Activated CD4-positive, alpha-beta T cell treated with anti-CD3 and anti-CD28 coated beads, Interleukin-2, amount 10 ng/mL, durations not matched to agents 7 days and 5 days (primary cell): ENCODE measurements at places on chromosomes 7 and 10. TPM values are rescaled to one million over a fixed set of nuclear protein-coding genes. Genes with fewer than 3 reads are reported as not detected.

- DNase-seq = no peak
Observed at GRCh38 chr10:9103301-9103700, 1048.8 kb downstream of the GATA3 start.

- peak; percentile 23 for DNase-seq
Observed at GRCh38 chr10:100828738-100829096, 83.3 kb downstream of the PAX2 start.

DNA sequence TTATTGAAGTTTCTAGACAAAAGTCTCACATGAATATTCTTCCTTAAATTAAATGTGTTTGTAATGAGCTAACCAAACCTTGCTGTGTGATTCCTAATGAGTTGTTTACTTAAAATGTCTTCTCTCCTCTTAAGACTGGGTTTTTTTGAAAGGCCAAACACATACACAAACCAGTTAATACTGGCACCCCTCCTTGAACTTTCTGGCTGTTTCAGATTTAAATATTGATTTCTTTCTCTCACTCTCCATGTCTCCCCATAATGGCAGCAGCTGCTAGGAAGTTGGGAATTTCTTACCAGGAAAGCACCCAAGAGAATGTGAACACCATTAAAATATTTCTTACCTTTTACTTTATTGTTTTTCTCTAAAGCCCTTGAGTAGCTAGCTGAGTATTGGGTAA is 11.4 kb upstream of the PTN start:
- no peak for DNase-seq

- no peak for DNase-seq
Observed at GRCh38 chr7:38223306-38223705, 45.3 kb downstream of the STARD3NL start.

C7orf57 gene
- 0.21 TPM for total RNA-seq

SYNPO2L gene
- total RNA-seq = not detected

DNA sequence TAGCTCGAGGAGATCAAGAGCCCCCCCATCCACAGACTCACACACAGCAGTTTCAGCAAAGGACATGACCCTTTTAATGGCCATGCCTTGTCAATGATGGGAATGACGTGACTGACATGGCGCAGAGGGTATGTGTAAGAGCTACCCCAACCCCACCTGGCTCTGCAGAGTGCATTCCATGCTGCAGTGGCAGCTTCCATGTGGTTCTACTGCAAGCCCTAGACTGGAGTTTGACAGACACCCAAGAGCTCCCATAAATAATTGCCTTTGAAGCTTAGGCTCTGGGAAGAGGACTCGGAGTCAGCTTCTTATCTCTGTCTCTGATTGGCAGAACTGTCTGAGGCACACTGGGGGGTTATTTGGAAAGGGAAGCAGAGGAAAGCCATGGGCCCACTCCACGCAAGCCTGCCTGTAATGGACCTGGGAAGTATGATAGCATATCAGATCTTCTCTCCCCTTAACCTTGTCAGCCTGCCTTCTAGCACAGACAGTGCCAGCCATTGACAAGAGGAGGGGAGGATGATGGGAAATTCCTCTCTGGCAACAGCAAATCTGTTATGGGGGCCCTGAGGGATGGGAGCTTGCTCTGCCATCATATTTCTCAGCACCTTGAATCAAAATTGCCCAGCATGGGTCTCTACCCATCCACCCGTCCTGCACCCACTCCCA is 478.5 kb upstream of the PODXL start:
- no peak for DNase-seq

GSTO2 gene
- total RNA-seq = 1.3 TPM

GRM3 gene
- total RNA-seq = not detected

DNA sequence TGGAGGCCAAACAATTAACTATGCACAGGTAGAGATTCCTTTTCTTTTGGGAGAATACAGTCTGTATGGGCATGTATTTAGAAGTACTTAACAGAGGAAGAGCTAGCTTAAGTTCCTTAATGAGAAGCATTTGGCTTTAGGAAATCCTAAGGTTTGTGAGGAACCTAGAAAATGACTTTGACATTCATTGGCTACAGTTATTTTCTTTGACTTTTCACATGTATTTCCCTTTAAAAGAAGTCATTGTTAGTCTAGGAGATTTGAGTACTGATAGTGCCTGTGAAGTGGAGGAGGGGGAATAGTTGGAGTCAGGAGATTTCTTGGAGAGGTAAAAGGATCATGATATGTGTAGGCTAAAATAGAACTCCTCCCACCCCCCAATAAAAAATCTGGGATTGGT is 3.6 kb downstream of the HELLS start:
- DNase-seq = no peak

TLX1 gene
- total RNA-seq = not detected

CACNB2 gene
- not detected for total RNA-seq

DNA sequence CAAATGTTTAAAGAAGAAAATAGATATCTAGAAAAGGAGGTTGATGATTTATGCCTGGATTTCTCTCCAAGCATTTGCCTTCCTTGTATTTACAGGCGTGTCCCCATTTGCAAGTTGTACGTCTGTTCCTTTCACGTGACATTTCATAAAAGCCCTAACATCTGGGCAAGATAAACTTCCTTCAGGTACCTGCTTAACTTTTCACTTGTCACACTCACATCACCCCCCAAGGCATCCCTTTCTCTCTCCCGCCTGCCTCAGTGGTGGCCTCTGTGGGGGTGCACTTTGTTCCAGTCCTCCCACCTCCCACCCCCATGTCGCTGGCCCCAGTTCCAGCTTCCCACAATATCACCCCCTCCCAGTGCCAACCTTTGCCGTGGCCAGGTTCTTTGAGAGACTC is 6.7 kb downstream of the TWIST1 start:
- no peak for DNase-seq

LRRC4 gene
- total RNA-seq = not detected

- DNase-seq = peak; percentile 40
Observed at GRCh38 chr10:11782793-11783557, 40.2 kb upstream of the PROSER2 start.

DNA sequence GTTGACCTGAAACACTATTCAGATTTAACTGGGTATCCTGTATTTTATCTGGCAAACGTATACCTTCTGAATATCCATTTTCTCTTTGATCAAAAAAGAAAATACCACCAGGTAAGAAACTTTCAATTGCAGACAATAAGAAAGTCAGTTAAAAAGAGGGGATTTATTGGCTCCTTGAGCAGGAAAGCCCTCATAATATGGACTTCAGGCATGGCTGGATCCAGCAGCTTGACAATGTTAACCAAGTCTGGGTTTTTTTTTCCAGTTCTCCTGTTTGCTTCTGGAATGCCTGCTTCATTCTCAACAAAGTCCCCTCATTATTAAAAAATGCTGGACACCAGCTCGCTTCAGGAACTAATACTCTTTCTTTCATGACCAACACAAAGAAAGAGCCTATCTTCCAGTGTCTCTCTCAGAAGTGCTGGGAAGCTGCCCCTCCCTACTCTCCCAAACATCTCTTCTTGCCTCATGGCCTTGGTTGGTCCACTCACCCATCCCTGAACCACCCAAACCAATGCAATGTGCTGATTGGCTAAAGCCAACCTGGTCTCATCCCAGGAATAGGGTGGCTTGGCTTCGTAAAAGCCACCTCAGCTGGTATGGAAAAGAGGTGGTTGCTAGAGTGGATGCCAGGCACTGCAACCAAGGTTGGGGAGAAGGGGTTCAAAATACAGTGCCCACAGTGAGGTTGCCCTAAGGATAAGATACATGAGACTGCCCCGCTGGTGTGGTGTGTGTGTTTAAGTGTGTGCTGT is 30.6 kb upstream of the WDFY4 start:
- DNase-seq = no peak

CD36 gene
- total RNA-seq = not detected

DNA sequence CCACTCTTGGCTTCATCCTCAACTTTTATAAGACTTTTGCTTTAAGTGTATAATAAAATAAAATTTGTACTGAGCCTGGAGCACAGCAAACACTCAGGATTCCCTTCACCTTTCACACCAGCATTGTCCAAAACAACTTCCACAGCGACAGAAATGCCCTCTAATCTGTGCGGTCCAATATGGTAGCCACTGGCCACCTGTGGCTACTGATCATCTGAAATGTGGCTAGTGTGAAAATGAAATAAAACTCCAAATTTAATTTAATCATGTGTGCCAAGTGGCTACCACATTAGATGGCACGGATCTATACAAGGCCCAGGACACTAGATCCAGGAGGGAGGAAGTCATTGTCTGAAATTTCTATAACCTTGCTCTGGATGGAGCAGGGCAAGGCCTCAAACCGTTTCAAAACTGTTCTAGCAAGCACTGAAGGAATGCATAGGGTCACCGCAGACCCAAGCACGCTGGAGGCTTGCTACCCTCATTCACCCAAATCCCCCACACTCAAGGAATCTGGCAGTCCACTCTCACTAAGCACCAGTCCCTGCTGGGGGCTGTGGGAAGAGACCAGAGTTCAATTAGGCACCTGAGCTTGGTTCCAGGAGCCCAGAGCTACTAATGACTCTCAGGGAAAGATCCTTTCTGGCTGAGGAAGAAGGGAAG is 6.3 kb upstream of the MYO1G start:
- DNase-seq = no peak

- DNase-seq = no peak
Observed at GRCh38 chr10:64636461-64636860, 1115.3 kb downstream of the REEP3 start.

DNA sequence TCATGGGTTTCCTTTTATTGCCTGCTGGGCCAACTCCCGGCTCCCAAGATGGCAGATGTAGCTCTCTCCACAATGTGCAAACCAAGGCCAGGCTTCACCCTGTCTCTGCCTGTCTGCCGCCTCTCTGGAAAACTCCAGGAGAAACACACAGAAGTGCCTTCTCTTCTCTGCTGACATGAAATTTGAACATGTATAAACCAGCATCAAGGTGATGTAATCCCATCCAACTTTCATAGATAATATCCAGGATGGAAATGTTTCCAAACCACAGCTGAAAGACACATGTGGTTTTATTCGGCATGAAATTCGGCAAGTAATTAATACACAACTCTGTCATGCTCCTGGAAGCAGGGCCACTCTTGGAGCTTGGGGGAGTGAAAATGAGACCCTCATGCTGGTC is 297.2 kb downstream of the C7orf25 start:
- no peak for DNase-seq

CAMK2B gene
- not detected for total RNA-seq

DNA sequence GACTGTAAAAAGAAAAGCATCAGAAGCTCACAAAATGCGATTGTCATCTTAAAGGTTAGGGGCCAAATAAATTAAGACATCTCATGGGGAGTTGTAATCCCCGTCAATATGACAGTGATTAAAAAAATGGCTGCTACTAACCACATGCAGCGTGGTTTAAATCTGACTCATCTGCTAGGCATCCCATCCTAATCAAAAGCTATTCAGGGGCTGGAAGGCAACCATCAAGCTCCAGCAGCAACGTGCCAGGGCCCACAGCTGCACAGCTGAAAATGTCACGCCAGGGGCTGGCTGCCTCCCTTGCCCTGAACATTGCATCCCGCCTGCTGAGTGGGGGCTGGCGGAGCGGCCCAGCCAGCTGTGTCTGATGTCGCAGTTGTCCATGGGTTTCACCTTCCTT is 66.3 kb upstream of the FRMD4A start:
- no peak for DNase-seq

PYROXD2 gene
- total RNA-seq = 6.2 TPM

GRCh38 chr7:114942446-114943175 is 20.7 kb downstream of the MDFIC start:
- DNase-seq = no peak

RP9 gene
- 13.2 TPM for total RNA-seq

DNA sequence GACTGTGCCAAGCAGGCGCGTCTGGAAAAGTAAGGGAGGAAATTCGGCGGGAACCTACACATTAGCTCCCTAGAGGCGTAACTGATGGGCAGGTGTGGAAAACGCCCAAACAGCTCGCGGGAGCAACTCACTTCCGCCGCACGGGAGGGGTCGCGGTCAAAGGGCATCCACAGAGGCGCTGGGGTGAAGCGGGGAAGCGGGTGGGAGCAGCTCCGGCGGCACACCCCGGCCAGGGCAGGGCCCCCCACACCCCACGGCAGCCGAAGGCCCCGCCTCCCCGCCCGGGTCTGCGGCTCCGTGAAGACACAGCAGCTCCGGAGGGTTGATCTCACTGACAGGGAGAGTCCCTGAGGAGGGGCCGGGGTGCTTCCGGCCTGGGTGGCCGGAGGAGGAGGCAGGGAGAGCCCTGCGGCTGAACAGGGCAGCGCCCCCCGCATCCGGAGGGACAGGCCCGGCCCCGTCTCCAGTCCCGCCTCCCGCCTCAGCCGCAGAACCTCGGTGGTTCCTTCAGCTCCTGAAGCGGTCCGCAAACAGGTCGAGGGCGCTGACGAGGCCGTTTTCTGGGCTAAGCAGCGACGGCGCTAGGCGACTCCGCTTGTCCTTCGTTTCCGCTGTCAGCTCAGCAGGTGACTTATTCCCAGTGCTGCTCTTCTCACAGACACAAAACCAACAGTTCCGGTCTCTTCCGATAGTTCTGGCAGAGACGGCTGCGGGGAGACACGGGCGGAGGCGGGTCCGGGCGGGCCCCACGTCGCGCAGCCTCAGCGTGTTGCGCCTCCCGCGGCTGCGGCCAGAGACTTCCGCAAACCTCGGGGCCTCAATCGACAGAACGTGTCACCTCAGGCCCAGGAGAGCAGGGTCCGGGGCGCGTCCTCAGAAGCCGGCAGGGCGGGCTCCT is 276.1 kb downstream of the DNAJB6 start:
- DNase-seq = peak; percentile 75

UBN2 gene
- 9.5 TPM for total RNA-seq

GRCh38 chr7:142228537-142229104 is 29.2 kb downstream of the PRSS58 start:
- DNase-seq = no peak

DNA sequence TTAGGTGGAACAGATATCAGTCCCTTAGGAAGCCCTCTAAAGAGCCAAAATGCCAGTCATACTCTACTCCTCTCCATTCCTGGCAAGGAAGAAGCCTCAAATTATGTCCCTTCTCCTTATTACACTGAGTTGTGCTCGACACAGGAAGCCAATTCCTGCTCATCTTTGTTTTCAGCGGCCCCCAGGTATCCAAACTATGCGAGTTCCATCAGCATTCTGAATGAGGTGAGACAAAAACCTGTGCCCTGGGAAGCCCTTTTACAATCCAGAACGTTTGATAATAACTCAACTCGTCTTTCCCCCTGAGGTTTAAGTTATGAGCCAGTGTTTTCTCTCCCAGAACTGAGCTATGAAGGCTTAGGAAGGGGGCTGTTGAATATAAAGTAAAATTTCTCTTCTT is 580.5 kb downstream of the NXPH1 start:
- DNase-seq = no peak

GRCh38 chr7:17983221-17984062 is 43.1 kb upstream of the SNX13 start:
- DNase-seq = no peak
